ENCODE measurements at places on chromosomes 4 and X. TPM values are rescaled to one million over a fixed set of nuclear protein-coding genes. Genes with fewer than 3 reads are reported as not detected.

- no peaks in the 10 kb centered on the region for H3K4me1 ChIP-seq
- no peaks in the 10 kb centered on the region for H3K36me3 ChIP-seq
- H3K27me3 ChIP-seq: no peaks in the 10 kb centered on the region
- DNase-seq: no peak
Observed at GRCh38 chr4:171636606-171637005, 176.6 kb upstream of the GALNTL6 start.

DNA sequence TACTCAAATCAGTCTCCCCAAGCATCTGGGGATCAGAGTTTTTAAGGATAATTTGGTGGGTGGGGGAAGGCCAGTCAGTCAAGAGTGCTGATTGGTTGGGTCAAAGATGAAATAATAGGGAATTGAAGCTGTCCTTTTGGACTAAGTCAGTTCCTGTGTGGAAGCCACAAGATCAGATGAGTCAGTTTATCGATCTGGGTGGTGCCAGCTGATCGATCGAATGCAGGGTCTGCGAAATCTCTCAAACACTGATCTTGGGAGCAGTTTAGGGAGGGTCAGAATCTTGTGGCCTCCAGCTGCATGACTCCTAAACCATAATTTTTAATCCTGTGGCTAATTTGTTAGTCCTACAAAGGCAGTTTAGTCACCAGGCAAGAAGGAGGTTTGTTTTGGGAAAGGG lies 17.3 kb upstream of the GLUD2 start:
- no peak overlapping the region for H3K4me3 ChIP-seq
- H3K4me1 ChIP-seq: no peaks in the 10 kb centered on the region
- no peak overlapping the region for H3K27ac ChIP-seq
- H3K36me3 ChIP-seq: no peaks in the 10 kb centered on the region
- DNase-seq: no peak

GRCh38 chrX:456551-457291 lies 70.0 kb upstream of the PPP2R3B start:
- H3K36me3 ChIP-seq: no peaks in the 10 kb centered on the region
- H3K27me3 ChIP-seq: no peaks in the 10 kb centered on the region
- no peak overlapping the region for H3K27ac ChIP-seq
- H3K4me1 ChIP-seq: no peaks in the 10 kb centered on the region
- DNase-seq: no peak

Gene ZNF732
- not detected for total RNA-seq

GRCh38 chrX:10415306-10416001 lies 204.9 kb downstream of the MID1 start:
- no peak overlapping the region for H3K4me3 ChIP-seq
- DNase-seq: no peak
- H3K36me3 ChIP-seq: no peaks in the 10 kb centered on the region
- no peak overlapping the region for H3K27ac ChIP-seq
- H3K27me3 ChIP-seq: no peaks in the 10 kb centered on the region

Gene PF4V1
- total RNA-seq: not detected

Gene MAEA
- 88.3 TPM for total RNA-seq

DNA sequence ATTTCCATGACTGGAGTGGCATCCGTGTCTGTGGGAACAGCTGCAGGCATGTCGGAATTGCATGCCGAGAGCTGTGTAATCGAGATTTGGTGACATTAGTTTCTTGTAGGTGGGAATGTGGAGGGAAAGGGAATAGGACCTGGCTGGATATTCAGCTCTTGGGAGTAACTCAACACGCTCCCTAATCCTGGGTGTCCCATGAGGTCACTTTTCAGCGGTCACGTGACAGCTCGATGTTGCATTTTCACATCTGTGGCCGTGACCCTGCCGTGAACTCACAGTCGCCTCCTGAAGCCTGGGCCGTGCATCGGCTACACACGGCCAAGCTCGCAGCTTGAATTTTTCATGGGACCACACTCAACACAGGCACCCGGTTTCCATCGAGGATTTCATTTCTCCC lies 25.8 kb upstream of the PSAPL1 start:
- H3K27me3 ChIP-seq: no peaks in the 10 kb centered on the region
- H3K4me3 ChIP-seq: no peak overlapping the region
- no peaks in the 10 kb centered on the region for H3K36me3 ChIP-seq
- H3K4me1 ChIP-seq: no peaks in the 10 kb centered on the region
- DNase-seq: no peak

Gene SLC6A14
- total RNA-seq: 0.05 TPM

- no peak overlapping the region for H3K4me3 ChIP-seq
- no peaks in the 10 kb centered on the region for H3K36me3 ChIP-seq
- no peak overlapping the region for H3K27ac ChIP-seq
- H3K4me1 ChIP-seq: no peaks in the 10 kb centered on the region
- no peaks in the 10 kb centered on the region for H3K27me3 ChIP-seq
Observed at GRCh38 chr4:105182211-105182610, 35.5 kb downstream of the TET2 start.

GRCh38 chr4:54109241-54110018 lies 9.5 kb downstream of the GSX2 start:
- H3K36me3 ChIP-seq: no peaks in the 10 kb centered on the region
- H3K4me3 ChIP-seq: no peak overlapping the region
- H3K27me3 ChIP-seq: no peaks in the 10 kb centered on the region

DNA sequence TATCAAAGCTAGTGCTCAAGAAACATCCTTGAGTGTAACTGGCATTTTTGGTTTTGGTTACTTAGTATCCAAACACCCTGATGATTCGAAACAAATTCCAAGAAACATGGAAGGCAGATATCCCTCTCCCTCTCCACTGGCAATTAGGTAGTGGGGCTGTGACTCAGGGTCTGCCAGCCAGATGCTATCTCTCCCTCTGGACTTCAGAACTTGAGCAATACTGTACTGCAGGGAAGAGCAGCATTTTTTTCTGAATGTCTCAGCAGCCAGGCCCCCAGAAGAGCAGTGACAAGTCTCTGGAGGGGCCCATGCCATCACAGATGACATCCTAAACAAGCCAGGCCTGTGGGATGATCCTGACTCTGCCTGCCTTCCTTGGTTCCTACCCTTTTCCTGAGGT lies 37.3 kb upstream of the BCORL1 start:
- no peaks in the 10 kb centered on the region for H3K36me3 ChIP-seq
- H3K27me3 ChIP-seq: no peaks in the 10 kb centered on the region
- no peak overlapping the region for H3K27ac ChIP-seq
- H3K4me1 ChIP-seq: no peaks in the 10 kb centered on the region
- no peak for DNase-seq

DNA sequence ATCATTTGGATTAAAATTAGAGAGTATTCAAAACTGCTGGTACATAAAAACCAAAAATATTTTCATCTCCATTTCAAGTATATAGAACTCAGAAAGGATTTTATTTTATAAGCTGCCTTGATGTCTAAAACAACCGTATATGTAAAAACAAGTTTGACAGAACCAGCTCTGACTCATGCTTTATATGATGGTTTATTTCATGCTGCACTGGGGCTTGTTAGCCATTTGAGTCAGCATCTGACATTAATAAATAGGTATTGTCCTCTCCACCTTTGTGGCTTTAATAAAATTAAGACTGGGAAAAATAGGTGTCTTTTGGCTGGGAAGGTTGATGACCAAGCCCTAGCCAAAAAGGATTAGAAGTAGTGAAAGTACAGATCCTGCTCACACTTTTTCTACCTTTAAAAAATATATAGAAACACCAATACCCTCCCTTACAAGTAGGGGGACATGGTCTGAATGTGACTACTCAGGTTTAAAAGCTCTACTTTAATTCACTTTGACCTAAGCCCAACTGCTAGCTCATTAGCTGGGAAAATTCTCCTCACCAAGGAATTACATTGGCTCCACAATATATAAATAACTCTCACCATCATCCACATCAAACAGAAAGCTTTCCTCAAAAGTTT lies 228.1 kb downstream of the ADAMTS3 start:
- DNase-seq: no peak
- H3K4me3 ChIP-seq: no peak overlapping the region
- H3K4me1 ChIP-seq: no peaks in the 10 kb centered on the region
- H3K27me3 ChIP-seq: no peaks in the 10 kb centered on the region
- H3K36me3 ChIP-seq: no peaks in the 10 kb centered on the region
- H3K27ac ChIP-seq: no peak overlapping the region

Gene FAM9B
- not detected for total RNA-seq

GRCh38 chrX:50638123-50638522 lies 167.5 kb upstream of the DGKK start:
- H3K27me3 ChIP-seq: no peaks in the 10 kb centered on the region
- H3K36me3 ChIP-seq: no peaks in the 10 kb centered on the region
- no peak overlapping the region for H3K4me3 ChIP-seq
- no peak overlapping the region for H3K27ac ChIP-seq

DNA sequence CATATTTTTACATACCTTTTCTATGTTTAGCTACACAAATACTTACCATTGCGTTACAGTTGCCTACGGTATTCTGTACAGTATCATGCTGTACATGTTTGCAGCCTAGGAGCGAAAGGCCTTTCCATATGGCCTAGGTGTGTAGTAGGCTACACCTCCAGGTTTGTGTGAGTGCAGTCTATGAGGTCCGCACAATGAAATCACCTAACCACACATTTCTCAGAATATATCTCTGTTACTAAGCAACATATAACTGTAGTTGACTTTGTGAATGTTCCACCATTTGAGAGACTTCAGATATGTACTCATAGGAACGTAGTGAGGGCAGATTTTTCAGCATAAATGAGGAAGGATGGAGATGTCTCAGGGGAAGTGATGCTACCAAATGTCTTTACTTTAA lies 62.6 kb downstream of the WWC2 start:
- H3K36me3 ChIP-seq: no peaks in the 10 kb centered on the region
- no peak overlapping the region for H3K4me3 ChIP-seq
- H3K4me1 ChIP-seq: no peaks in the 10 kb centered on the region
- no peak overlapping the region for H3K27ac ChIP-seq

DNA sequence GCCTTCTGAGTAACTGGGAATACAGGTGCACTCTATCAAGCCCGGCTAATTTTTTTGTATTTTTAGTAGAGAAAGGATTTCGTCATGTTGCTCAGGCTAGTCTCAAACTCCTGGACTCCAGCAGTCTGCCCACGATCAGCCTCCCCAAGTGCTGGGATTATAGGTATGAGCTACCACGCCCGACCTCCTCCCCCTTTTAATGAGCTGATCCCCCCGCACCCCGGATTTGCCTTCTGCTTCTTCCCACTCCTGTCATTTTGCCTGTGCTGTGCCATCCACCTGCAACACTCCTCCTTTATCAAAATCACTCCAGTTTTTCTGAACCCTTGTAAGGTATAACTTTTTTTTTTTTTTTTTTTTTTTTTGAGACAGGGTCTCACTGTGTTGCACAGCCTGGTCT lies 33.4 kb downstream of the SPINK2 start:
- no peak overlapping the region for H3K27ac ChIP-seq
- H3K4me1 ChIP-seq: no peaks in the 10 kb centered on the region
- no peaks in the 10 kb centered on the region for H3K27me3 ChIP-seq
- no peak overlapping the region for H3K4me3 ChIP-seq

Gene SLC16A2
- total RNA-seq: 0.32 TPM

Gene ZDHHC15
- total RNA-seq: not detected
